ENCODE measurements at places on chromosomes 2 and 18. TPM values are rescaled to one million over a fixed set of nuclear protein-coding genes. Genes with fewer than 3 reads are reported as not detected.

Gene GPR55
- 0.10 TPM for polyA plus RNA-seq

Gene HTR2B
- 0.46 TPM for polyA plus RNA-seq

Gene B4GALT6
- 14.7 TPM for polyA plus RNA-seq

Gene RGPD4
- 0.09 TPM for polyA plus RNA-seq

Gene SALL3
- polyA plus RNA-seq = 0.06 TPM

Gene MERTK
- 16.6 TPM for polyA plus RNA-seq

Gene DSC1
- polyA plus RNA-seq = 0.04 TPM

Gene CYTIP
- 1.6 TPM for polyA plus RNA-seq

Gene DLX1
- polyA plus RNA-seq = 0.28 TPM

Gene MATN3
- 12.3 TPM for polyA plus RNA-seq

DNA sequence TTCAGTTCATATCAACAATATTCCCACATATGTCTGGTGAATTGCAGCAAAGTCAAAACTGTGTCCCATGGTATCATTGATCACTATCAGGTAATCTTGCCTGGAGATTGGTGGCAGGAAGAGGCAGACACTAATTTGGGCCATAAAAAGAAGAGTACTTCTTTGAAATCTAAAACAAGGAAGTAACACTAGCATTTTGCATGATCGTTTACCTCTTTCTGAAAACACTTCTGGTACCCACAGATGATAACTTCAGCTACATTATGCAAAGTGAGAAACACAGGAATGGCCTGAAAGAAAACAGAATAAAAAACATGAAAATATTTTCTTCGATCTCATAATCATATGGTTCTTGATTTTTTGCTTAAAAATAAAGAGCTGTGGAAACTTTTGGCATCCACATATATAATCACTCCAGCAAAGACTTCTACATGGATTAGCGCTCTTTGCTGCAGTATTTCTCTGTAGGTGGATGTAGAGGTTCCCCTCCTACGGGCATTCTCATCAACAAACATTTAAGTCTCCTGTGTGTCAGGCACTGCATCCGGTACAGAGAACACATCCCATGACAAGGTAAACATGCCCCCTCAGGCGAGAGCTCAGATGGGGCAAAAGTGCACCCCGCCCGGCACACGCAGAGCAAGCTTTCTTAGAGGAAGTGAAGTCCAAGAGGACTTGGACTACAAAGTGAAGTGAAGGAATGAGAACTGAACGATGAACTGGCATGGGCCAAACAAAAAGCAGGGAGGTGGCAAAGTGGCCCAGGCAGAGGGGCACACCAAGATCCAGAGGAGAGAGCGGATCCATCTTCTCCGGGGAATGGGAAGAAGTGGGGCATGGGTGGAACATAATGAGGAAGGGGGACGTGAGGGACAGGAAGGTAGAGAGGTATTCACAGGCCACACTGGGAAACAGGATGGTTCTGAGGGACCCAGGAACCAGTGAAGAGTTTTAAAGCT, 68.0 kb upstream of the RIOK3 start:
- DNase-seq = no peak

GRCh38 chr18:11183637-11184036, 34.3 kb upstream of the PIEZO2 start:
- DNase-seq = no peak

GRCh38 chr18:69000366-69000765, 202.5 kb downstream of the CCDC102B start:
- no peak for DNase-seq

DNA sequence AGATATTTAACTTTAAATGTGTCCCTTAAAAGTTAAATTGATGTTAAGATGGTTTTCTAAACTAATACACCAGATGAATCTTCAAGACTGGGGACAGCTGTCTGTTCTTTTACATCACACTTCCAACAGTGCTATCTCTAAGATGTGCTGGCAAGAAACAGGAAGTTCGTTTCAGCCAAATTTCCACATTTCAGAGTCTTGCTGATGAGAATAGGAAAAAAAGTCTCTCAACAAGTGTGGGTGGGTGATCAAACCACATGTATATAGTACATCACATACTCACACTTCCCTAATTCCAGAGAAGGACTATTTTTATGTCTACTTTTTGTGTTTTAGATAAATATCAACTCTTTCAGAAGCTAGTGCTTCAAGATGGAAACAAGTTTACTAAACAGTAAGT, 1712.8 kb upstream of the TMEFF2 start:
- no peak for DNase-seq

DNA sequence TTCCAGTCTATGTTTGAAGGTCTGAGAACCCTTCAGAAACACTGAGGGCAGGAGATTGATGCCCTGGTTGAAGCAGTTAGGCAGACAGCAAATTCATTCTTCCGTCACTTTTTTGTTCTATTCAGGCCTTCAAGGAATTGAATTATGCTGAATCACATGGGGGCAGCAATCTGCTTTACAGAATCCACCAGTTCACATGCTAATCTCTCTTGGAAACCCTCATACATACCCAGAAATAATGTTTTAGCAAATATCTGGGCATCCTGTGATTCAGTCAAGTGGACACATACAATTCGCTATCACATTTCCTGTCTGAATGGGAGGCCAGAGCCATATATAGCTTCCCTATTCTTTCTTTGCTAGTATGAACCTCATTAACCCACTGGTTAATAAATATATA, 301.4 kb upstream of the CNTNAP5 start:
- no peak for DNase-seq

- DNase-seq = peak; percentile 75
Measured at GRCh38 chr2:25257032-25257552, 84.6 kb downstream of the DNMT3A start.

GRCh38 chr2:229339618-229340017, 68.5 kb upstream of the PID1 start:
- DNase-seq = no peak

- no peak for DNase-seq
Measured at GRCh38 chr2:43818761-43819160, 19.9 kb downstream of the ABCG5 start.

GRCh38 chr2:60565472-60565871, 12.0 kb upstream of the BCL11A start:
- no peak for DNase-seq

GRCh38 chr2:160375037-160375436, 118.6 kb downstream of the RBMS1 start:
- no peak for DNase-seq

DNA sequence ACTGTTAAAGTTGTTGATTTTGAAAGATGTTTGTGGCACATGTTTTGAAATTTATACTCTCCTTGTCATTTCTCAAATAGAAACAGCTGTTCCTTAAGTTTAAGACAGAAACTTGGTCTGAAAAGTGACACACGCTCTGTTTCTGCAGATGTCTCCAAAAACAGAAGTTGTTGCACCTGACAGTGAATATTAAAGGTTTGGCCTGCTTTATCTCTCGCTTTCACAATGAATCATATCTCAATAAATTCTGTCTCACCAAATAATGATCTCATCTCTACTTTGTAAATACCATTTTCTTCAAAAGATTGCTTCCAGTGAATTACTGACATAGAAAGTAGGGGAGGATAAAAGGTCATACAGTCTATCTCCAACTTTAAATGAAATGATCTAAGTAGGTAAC, 294.9 kb upstream of the SYT4 start:
- DNase-seq = no peak

GRCh38 chr2:48529676-48530032, 300 bp upstream of the STON1 start:
- no peak for DNase-seq

GRCh38 chr2:23549051-23549450, 164.1 kb downstream of the KLHL29 start:
- DNase-seq = no peak

GRCh38 chr2:128369602-128370467, 51.2 kb upstream of the HS6ST1 start:
- no peak for DNase-seq

DNA sequence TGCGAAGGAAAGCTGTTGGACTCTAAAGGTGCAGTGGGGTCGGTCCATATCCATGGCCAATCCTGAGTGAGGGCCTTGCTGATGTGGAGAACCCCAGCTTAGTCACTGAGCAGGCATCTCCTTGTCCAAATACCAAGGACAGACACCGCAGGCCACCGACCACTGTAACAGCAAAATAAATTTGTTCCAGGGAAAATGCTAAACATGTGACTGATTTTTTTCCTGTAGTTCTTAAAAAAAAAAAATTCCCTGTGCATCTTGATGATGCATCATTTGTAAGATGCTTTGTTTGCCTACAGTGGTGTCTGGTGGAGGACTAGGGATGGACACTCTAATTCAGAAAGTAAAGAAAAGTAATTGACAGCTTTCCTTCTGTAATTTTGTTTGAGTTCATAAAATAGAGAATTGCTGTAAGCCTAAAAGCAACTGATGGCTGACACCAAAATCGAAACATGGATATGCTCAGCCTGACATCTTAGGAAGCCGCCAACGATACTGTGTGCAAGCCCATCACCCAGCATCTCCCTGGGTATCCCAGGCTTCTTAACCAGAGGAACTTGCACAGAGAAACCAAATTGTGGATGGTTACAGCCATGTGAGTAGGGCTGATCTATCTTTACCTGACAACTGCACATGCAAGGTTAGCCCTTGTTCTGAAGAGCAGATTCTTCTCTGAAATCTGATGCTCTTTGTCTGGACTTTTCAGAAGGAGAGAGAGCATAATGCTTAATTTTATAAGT, 188.6 kb downstream of the ARL4C start:
- DNase-seq = no peak

GRCh38 chr2:166417669-166418068, 41.9 kb upstream of the SCN9A start:
- DNase-seq = peak; percentile 6

- no peak for DNase-seq
Measured at GRCh38 chr2:177830881-177831386, 241.6 kb downstream of the PDE11A start.

- no peak for DNase-seq
Measured at GRCh38 chr2:151861174-151861573, 33.0 kb upstream of the ARL5A start.

DNA sequence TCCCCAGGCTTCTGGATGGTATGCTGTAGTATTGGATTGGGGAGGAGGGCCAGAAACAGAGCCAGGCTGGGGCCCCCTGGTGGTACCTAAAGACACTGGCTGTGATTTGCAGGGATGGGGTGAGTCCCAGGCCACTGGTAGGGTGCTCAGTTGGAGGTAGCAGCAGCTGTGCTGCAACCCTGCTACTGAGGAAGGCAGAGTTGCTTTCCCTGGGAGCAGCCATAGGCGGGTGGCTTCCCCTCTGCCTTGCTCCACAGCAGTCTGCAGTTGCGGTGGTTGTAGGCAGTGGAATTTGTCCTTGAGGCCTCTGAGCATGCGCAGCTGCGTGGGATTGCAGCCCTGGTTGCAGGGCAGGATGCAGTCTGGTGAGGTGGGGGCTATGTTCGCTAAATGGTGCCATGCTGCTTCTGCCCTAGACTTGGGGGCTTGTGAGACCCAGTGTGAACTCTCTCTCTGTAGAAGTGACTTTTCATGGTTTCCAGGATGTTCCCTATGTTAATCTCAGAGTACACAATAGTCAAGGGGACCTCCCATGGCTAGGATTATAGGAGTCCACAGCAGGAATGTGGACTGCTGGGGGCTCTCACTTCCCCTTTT, 443.5 kb downstream of the XIRP2 start:
- no peak for DNase-seq

Data from right lung (tissue), 10 donors.